ENCODE measurements at places on chromosomes 4 and X. TPM values are rescaled to one million over a fixed set of nuclear protein-coding genes. Genes with fewer than 3 reads are reported as not detected.
A peak's percentile ranks its signal among the peaks of the same experiment; 100 is the strongest.

CXCL8 gene
- total RNA-seq = 0.56 TPM

DNA sequence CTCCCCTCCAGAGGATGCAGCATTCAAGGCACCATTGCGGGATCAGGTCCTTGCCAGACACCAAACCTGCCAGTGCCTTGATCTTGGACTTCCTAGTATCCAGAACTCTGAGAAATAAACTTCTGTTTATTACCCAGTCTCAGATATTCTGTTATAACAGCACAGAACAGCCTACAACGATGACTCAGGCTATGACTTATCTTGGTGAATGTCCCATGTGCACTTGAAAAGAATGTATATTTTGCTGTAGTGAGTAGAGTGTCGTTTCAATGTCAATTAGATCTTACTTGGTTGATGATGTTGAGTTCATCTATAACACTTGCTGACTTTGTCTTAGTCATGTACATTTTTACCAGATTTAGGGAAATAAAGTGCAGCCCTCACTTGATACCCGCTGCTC is 34.5 kb upstream of the PGRMC1 start:
- no peak for DNase-seq

DNA sequence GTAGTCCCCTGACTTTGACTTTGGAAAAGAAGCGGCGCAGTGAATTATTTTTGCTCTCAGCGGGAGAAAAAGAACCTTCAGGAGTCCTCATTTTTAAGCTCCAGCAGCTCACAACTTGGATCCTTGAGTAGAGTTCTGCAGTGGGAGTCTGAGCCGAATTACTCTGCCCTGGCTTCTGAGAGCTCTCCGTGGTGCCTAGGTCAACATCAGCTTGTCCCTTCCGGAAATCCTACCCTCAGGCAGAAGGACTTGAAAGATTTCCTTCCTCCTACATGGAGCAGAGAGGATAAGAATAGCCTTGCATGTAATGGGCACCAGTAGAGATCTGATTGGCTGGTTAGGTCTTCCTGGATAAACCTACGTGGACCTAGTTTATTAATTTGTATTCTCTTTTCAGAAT is 549.7 kb upstream of the TENM3 start:
- DNase-seq = no peak

SORCS2 gene
- 0.07 TPM for total RNA-seq

GRCh38 chrX:1452516-1453394 is at the start of gene ASMTL:
Gene ASMTL (minus strand): TSS chrX:1452909. CDS start chrX:1452840, 69 bp downstream.
- peak; percentile 100 for DNase-seq

DNA sequence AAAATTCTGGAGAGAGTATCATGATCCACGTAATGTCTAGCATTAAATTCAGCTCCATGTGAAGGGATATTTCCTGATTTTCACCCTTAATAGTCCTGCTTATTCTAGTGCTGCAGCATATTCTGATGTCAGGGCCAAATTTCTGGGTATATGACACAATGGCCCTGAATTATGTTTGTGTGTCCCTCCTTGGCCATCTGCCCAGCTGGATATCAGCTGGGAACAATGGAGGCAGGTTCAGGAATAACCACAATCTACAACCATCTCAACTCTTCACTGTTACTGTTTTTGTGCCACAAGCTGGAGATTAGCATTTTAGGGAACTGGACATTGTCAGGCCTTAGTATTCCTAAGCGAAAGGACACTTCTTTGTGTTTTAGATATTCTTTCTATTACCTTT is 3.5 kb downstream of the GLRB start:
- no peak for DNase-seq

MAGEA12 gene
- not detected for total RNA-seq

DNA sequence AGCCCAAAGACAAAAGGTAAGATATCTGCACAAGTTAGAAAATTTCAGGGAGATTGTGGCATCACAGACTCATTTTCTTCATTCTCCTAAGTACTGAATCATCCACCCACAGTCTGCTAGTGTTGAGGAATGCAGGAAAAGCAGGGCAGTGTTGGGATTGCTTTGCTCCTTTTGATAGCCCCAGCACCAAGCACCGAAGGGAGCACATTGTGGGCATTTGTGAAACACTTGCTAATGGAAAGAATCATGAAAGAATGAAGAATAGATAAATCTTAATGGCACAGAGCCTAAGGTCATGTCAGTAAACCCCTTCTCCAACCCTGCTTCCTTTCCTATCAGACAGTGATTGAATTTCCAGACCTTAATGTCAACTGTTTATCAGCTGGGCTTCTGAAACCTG is 103.1 kb upstream of the GPRIN3 start:
- no peak for DNase-seq

DNA sequence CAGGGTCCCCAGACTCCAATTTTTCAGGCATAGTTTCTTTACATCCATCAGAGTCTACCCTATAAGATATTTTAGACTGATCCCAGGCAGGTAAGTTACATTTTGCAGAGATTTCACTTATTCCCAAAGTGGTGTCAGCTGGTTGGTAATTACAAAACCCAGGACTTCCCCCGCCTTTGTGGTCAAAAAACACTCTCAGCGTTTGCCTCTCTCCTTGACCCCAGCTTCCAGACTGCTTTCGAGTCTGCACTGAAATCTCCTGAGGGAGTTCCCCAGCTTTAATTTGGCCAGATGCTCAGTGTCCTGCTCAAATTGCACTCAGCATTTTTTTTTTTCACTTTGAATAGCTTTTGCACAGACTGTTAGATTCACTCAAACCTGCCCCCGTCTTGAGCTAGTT is 11.2 kb upstream of the AMOT start:
- no peak for DNase-seq

LNX1 gene
- total RNA-seq = not detected

- DNase-seq = no peak
Measured at GRCh38 chrX:39614680-39614998, 483.1 kb downstream of the BCOR start.

DNA sequence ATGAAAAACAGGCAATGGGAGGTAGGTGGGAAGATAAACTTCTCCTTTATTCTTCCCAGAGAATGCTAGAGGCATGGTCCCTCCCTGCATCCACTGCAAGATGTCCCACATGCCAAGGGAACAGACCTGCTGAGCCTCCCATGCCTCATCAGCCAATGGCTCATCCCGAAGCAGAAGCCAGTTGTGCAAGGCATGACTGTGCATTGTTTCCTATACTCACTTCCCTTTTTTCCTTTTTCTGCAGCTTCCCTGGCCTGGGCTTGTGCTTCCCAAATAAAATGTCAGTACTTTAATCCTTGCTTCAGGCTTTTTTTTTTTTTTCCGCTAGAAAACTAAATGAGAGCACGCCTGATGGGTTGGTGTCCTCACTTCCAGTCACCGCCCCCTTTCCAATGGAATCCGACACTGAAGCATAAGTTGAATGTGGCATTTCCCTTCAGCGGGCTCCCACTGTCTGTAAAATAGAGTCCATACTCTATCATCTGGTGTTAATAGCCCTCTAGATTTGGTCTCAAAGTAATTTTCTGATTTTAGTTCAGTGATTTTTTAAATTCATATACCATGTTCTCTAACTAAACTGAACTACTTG is 239.0 kb upstream of the JADE1 start:
- no peak for DNase-seq

DNA sequence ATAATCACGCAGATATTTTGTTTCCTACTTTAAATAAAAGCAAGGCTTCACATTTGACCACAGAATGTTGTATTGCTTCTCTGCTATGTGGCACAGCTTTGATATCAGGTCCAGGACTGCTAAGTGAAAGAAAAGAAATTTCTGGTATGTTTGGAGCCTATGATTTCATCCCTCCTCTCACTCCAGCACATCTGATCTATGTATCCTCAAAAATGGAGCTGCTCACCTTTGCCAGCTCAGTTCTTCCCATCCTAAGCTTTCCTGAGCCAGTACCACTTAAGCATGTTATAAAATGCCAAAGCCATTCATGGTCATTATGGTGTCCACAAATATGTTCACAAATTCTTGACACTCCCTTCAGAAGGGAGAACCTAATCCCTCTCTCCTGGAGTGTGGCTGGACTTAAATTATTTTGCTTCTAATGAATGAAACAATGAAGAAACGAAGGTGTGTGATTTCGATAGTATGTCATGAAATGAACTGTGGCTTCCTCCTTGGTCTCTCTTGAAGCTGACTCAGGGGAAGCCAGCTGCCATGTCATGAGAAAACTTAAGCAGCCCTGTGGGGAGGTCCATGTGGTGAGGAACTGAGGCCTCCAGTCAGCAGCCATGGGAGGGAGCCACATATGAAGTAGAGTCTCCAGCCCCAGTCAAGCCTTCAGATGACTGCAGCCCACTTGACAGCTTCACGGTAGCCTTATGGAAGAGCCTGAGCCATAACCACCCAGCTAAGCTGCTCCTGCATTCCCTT is 207.7 kb downstream of the MGST2 start:
- peak; percentile 32 for DNase-seq

GYPB gene
- total RNA-seq = not detected

ZMYM3 gene
- 17.2 TPM for total RNA-seq

GRCh38 chr4:1989533-1990347 is 19.0 kb downstream of the NELFA start:
- DNase-seq = no peak

- DNase-seq = no peak
Measured at GRCh38 chr4:84852081-84852480, 114.4 kb downstream of the WDFY3 start.

HGFAC gene
- not detected for total RNA-seq

- DNase-seq = no peak
Measured at GRCh38 chr4:15100994-15101695, 98.9 kb downstream of the CPEB2 start.

EDA2R gene
- total RNA-seq = 1.1 TPM

MSANTD1 gene
- 0.45 TPM for total RNA-seq

- no peak for DNase-seq
Measured at GRCh38 chr4:39802005-39802404, 104.1 kb downstream of the UBE2K start.

SLC16A2 gene
- total RNA-seq = 1.2 TPM

PAGE2 gene
- not detected for total RNA-seq

GRCh38 chrX:136194536-136194935 is 47.2 kb downstream of the FHL1 start:
- DNase-seq = no peak

GAGE1 gene
- total RNA-seq = not detected

DNA sequence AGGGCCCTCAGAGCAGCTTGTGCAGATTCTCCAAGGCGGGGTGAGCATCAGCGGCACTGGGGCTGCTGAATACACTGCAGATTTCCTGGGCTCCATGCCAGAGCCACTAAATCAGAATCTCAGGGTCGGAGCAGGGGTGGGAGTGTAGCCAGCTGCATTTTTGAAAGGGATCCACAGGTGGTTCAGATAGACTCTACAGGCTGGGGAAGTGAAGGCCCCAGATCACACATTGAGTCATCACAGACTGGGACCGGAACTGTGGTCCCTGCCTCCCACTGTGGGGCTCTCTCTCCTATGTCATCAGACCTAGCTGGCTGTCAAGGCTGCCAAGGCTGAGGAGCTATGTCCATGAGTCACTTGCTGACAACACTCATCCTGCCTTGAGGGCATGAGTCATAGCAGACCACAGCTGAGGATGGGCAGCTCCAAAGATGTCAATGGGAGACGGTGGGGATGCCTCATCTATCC is 162.3 kb upstream of the MAMLD1 start:
- DNase-seq = peak; percentile 82

DNA sequence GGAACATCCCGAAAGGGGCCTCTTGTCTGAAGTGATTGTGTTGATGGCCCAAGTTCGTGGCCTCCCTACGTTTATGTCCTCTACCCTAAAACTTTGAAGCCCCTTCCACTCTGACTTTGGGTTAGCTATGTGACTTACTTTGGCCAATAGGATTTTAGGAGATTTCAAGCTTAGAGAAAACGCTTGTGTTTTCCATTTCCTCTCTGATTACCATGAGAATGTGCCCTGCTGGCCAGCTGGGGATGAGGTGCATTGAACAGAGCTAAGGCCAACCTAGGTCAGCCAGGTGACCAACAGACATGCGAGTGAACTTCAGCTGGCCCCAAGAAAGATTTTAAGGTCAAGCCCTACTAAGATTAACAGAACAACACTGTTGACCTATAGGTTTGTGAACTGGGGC is 82.4 kb downstream of the SLC2A9 start:
- DNase-seq = no peak

DNA sequence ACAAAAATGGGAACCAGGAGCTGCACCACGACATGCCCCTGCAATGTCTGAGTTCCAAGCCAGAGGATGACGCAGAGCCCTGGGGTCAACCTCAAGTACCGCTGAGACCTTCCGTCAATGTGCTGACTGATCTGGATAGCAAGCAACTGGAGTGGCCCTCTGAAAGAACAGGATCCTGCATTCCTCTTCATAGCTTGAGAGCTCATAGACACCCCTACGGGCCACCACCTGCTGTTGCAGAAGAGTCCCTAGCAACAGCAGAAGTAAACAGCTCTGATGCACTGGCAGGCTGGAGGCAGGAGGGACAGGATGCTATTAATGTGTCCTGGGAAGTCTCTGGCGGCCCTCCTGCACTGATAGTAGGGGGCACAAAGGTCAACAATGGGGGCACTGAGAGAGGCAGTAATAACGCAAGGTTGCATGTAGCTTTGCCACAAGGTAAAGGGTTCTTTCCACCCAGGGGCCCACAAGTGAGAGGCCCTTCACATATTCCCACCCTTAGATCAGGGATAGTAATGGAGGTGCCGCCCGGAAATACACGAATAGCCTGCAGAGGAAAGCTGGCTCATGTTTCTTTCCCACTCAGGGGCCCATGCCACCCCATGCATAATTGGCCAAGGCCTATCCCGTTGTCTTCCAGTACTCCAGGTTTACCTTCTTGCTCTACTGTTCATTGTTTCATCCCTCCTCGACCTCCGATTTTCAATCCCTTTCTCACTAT is 1.3 kb downstream of the PRR32 start:
- no peak for DNase-seq

DNA sequence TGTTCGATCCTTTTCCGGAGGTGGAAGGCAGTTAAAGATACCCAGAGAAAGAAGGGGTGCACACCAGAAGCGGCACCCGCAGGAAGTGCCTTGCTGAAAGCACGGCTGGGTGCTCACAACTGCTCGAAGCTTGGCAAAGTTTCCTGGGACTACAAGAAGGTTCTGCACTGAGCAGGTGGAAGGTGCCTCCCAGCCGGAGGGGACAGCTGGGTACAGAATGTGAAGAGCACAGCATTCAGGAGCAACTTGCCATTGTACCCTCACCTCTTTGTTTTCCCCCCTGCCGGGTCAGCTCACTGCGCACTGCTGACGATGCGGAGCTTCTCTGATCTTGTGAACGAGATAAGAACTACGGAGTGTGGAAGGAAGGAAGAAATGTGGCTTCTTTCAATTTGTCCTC is 289.2 kb downstream of the FBXW7 start:
- DNase-seq = peak; percentile 22

DNA sequence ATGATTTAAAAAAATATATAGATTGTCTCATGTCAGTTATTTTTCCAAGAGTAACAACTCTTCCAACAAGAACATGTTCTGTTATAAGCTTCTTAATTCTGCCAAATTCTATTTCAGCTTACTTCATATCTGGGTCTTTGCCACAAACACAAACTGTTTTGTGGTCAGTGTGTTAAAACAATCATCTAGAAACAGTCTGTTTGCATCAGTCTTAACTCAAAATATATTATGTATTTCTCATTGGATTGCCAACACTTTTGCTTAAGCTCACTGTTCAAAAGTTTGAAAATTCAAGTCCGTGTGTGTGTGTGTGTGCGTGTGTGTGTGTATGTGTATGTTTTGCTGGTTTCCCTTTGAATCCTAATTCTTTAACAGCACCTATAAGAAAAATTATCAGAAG is 752.3 kb upstream of the NDST4 start:
- no peak for DNase-seq
